ENCODE measurements at places on chromosomes 2 and 18.

DNA sequence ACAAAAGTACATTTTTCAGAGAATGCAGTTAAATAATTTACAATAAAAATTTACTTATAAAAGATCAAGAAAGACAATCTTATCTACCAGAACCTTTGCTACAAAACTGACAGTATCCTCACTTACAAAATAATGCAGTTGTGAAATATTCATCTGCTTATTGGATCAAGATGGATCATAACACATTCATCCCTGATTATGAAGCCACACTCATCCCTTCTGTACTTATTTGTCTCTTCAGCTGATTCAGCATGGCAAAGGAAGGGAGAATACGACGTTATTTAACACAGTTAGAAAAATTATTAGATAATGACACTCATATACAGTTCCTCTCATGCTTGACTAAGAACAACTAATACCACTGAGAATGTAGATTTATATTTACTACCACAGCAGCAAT is 46.4 kb downstream of the TCF4 start:
- H3K27ac ChIP-seq = no peak overlapping the region
- H3K4me3 ChIP-seq = no peak overlapping the region
- no peaks in the 10 kb centered on the region for H3K36me3 ChIP-seq

DNA sequence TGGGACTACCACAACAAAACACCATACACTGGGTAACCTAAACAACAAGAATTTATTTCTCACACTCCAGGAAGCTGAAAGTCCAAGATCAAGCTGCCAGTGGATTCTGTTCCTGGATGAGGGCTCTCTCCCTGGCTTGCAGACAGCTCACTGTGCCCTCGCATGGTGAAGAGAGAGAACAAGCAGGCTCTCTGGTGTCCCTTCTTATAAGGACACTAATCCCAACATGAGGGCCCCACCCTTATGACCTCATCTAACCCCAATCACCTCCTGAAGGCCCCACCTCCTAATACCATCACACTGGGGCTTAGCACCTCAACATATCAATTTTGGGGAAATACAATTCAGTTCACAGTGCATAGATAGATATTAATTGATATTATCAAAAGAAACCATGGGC is 83.5 kb downstream of the BIN1 start:
- H3K4me1 ChIP-seq = no peaks in the 10 kb centered on the region
- no peak for DNase-seq
- no peak overlapping the region for H3K27ac ChIP-seq
- no peaks in the 10 kb centered on the region for H3K27me3 ChIP-seq
- H3K4me3 ChIP-seq = no peak overlapping the region

DNA sequence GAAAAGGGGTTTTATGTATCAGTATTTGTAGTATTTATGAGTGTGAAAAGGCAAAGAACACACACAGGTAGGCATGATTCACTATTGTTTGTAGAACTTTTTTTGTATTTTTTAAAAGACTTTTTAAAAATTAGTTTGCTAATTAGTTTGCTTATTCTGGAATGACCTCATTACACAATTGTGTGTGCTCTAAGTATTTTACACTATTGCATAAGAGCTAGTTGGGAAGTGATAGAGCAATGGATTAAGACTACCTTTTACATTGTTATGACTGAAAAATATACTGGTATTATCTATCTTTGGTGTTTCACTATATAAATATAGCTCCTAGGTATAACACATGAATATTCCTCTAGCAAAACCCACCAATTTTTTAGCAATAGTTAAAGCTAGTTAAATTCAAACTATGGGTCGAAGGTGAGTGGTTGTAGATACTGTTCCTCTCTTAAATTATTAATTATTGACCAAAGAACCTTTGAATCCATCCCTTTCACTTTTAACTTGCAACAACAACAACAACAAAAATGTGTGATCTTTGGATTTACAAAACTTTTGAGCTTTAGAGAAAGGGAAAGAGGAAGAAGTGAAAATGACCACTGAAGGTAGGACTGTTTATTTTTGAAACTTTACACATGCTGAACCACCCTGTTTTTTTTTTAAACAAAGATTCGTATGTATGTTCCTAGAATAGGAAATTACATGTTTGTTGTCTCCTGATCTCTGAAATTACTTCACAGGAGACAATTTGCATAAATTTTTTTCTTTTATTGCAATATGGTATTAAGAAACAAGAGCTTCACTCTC is 18.7 kb downstream of the ITPRID2 start:
- peaks cover 61% of the 10 kb centered on the region for H3K4me1 ChIP-seq
- DNase-seq = no peak
- no peak overlapping the region for H3K4me3 ChIP-seq

GRCh38 chr2:169909376-169909775 is 82.1 kb downstream of the UBR3 start:
- no peaks in the 10 kb centered on the region for H3K4me1 ChIP-seq
- H3K36me3 ChIP-seq = no peaks in the 10 kb centered on the region
- H3K27ac ChIP-seq = no peak overlapping the region

GRCh38 chr2:112542984-112543661 is 858 bp downstream of the POLR1B start:
- H3K4me1 ChIP-seq = peaks cover 9% of the 10 kb centered on the region
- peak overlapping the region; percentile 95 for H3K4me3 ChIP-seq
- peaks cover 20% of the 10 kb centered on the region for H3K36me3 ChIP-seq
- no peaks in the 10 kb centered on the region for H3K27me3 ChIP-seq

DNA sequence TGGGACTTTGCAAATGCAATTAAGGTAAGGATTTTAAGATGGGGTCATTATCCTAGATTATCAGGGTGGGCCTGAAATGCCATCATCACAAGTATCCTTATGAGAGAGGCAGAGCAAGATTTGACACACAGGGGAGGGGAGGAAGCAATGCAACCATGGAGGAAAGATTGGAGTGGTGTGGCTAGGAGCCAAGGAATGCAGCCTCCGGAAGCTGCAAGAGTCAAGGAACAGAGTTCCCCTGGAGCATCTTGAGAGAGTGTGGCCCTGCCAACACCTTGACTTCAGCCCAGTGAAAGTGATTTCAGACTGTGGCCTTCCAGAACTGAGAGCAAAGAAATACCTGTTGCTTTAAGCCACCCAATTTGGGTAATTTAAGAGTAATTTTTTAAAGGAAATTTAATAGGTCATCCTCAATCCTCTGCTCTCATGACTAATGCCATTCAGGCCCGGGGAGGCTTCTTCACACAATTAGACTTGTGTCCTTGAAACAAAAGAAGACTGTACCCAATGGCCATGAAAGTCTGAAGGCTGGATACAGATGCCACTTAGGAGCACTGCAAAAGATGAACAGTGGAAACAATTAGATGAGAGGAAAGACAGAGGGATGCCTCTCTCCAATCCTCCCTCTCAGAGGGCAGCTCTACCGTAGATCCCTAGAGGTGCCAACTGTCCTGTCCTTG is 250.3 kb upstream of the ID2 start:
- H3K4me3 ChIP-seq = no peak overlapping the region
- H3K27me3 ChIP-seq = no peaks in the 10 kb centered on the region
- DNase-seq = no peak
- H3K4me1 ChIP-seq = no peaks in the 10 kb centered on the region
- H3K36me3 ChIP-seq = no peaks in the 10 kb centered on the region
- H3K27ac ChIP-seq = no peak overlapping the region

DNA sequence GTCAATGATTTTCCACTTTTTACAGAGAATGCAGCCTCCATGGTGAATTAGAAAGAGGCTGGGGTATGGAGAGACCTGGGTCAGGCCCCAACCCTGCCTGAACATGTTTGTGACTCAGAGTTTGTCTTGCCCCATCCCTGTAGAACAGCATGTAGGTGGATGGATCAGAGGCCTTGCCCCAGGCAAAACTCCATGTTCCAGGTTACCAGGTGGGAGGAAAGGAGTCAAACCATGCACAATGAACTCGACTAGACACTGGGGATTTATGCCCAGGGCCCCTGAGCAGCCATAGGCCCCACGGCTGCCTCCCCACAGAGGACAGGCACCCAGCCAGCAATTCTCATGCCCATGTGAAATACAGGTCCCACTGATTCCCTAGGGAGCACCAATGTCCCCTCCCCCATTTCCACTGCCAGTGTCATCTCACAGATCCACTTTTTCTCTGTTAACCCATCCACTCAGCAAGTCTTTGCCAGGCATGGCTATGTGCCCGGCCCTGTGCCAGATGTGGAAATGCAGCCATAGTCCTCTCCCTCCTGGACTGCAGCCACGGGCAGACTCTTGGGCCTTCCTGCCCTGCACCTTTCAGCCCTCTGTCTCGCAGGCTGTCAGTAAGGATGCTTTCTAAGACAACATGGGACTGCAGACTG is 737.8 kb upstream of the HS6ST1 start:
- H3K27ac ChIP-seq = no peak overlapping the region
- no peaks in the 10 kb centered on the region for H3K27me3 ChIP-seq
- no peaks in the 10 kb centered on the region for H3K4me1 ChIP-seq
- no peak for DNase-seq
- H3K36me3 ChIP-seq = no peaks in the 10 kb centered on the region
- no peak overlapping the region for H3K4me3 ChIP-seq

- no peak overlapping the region for H3K4me3 ChIP-seq
- no peak for DNase-seq
- H3K4me1 ChIP-seq = no peaks in the 10 kb centered on the region
- no peaks in the 10 kb centered on the region for H3K27me3 ChIP-seq
- no peak overlapping the region for H3K27ac ChIP-seq
- no peaks in the 10 kb centered on the region for H3K36me3 ChIP-seq
Observed at GRCh38 chr2:210938228-210938627, 381.8 kb downstream of the CPS1 start.

DNA sequence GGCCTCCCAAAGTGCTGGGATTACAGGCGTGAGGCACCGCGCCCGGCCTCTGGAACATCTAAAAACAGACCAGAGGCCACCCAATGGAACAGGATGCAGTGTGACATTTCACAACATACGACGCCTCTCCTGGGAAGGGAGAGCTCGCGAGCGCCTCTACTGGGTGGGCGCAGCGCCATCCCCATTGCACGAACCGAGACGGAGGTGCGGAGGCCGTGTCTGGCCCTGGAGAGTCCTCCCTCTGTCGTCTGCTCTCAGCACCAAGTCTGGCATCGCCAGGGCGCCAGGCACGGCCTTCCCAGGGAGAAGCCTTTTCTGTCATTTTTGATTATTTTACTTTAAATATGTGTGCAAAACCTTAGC is 9.4 kb upstream of the GBX2 start:
- H3K36me3 ChIP-seq = no peaks in the 10 kb centered on the region
- H3K27ac ChIP-seq = no peak overlapping the region
- H3K27me3 ChIP-seq = peaks cover 25% of the 10 kb centered on the region
- DNase-seq = no peak
- no peak overlapping the region for H3K4me3 ChIP-seq

DNA sequence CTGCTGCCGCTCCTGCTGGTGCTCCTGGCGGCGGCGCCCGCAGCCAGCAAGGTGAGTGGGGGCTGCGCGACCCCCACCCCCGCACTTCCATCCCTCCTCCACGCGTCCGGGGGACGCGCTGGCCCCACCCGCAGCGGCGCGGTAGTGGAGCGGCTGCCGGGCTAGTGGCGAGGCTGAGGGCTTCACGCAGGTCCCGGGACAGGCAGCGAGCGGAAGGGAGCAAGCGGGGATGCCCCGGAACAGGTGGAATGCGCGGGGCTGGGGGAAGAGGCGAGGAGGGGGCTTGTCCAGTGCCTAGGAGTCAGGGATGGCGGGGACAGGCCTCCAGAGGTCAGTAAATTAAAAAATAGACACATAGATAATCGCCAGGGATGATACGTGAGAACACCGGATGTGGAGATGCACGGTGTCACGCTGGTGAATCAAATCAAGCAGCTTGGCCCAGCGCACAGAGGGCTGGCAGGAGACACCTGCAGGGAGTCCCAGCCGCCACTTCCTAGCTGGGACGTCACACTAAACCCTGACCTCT is 403 bp downstream of the COL4A3 start:
- H3K4me1 ChIP-seq = peaks cover 30% of the 10 kb centered on the region
- peak overlapping the region; percentile 95 for H3K27ac ChIP-seq
- DNase-seq = peak; percentile 84
- peak overlapping the region; percentile 98 for H3K4me3 ChIP-seq
- H3K36me3 ChIP-seq = no peaks in the 10 kb centered on the region

DNA sequence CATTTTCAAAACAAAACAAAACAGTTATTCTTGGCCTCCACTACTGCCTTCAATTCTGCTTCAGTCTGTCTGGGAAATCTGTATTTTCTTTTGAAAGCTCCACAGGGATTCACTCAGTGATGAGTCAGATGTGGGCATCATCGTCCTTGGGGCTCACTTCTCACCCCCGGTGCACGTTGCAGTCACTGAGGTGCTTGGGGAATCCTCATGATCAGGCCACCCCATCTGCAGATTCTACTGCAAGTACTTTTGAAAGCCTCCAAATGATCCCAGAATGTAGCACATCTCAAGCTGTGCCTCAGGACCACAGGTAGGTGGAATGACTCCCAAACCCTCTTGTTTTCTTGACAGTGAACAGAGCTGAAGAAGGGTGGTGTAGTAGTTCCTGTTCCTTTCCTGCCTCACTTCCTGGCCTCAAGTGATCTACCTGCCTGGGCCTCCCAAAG is 34.3 kb downstream of the LPIN2 start:
- peak overlapping the region; percentile 56 for H3K4me3 ChIP-seq
- H3K27ac ChIP-seq = peak overlapping the region; percentile 24
- no peaks in the 10 kb centered on the region for H3K27me3 ChIP-seq

DNA sequence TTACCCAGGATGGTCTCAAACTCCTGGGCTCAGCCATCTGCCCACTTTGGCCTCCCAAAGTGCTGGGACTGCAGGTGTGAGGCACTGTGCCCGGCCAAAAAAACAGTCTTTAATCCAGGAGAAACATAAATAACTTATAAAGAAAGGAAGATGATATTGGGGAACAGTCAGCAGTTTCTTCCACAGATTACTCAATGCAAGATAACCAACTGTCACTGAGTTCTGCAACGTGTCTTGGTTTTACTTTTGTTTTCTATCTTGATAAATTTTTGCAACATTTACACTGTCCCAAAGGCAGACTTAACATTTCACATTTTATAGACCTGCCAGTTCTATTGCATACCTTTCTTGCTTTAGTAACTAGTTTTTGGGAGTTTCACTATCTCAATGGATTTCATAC is 71.1 kb downstream of the ANKRD44 start:
- peaks cover 38% of the 10 kb centered on the region for H3K4me1 ChIP-seq
- peak overlapping the region; percentile 86 for H3K27ac ChIP-seq
- peak overlapping the region; percentile 66 for H3K4me3 ChIP-seq
- H3K27me3 ChIP-seq = no peaks in the 10 kb centered on the region
- H3K36me3 ChIP-seq = no peaks in the 10 kb centered on the region

GRCh38 chr2:47945046-47945781 is 38.9 kb upstream of the FBXO11 start:
- DNase-seq = no peak
- H3K4me1 ChIP-seq = no peaks in the 10 kb centered on the region
- H3K36me3 ChIP-seq = no peaks in the 10 kb centered on the region

GRCh38 chr2:211957799-211958198 is 580.8 kb downstream of the ERBB4 start:
- DNase-seq = peak; percentile 64
- peaks cover 5% of the 10 kb centered on the region for H3K4me1 ChIP-seq
- H3K4me3 ChIP-seq = no peak overlapping the region
- peak overlapping the region; percentile 33 for H3K27ac ChIP-seq
- no peaks in the 10 kb centered on the region for H3K27me3 ChIP-seq

DNA sequence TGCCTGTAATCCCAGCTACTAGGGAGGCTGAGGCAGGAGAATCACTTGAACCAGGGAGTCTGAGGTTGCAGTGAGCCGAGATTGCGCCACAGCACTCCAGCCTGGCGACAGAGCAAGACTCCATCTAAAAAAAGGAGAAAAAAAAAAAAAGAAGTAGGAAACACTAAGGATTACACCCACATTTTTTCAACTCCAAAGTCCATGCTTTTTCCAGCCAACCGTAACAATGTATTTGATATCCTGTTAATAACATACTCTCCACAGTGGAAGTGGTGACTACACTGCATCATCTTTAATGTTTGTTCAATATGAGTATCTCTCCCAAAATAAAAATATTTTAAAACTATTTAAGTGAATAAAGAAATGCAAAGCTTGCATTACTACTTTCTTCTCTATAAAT is 481.6 kb upstream of the ACVR2A start:
- no peak overlapping the region for H3K27ac ChIP-seq
- H3K4me1 ChIP-seq = peaks cover 11% of the 10 kb centered on the region
- DNase-seq = no peak
- H3K36me3 ChIP-seq = no peaks in the 10 kb centered on the region
